ENCODE measurements at places on chromosomes 2 and 18.

DNA sequence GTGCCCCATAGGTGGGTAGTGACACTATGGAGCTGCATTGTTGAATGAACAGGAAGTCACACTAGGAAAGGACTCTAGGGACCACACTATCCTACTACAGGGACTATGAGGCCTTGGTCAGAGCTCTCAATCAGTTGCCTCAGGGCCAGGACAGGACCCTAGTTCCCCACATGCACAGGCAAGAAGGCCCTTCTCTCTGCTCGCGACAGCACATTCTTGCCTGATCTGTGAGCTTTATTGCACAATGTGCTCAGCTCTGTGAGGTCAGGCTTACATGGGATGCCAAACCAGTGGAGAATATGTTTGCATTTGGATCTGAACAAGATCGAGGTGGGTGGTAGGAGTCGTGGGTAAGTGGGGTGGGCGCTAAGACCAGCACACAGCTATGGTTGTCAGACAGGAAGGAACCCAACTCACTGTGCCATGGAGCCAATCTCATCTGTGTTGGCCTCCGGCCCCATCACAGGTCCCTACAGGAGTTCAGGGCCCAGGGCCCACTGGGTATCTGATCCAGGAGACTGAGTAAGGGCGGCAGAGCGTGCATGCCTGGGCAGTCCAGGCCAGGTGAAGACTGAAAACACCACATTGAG, 8.0 kb downstream of the PCARE start:
- no peak for DNase-seq

DNA sequence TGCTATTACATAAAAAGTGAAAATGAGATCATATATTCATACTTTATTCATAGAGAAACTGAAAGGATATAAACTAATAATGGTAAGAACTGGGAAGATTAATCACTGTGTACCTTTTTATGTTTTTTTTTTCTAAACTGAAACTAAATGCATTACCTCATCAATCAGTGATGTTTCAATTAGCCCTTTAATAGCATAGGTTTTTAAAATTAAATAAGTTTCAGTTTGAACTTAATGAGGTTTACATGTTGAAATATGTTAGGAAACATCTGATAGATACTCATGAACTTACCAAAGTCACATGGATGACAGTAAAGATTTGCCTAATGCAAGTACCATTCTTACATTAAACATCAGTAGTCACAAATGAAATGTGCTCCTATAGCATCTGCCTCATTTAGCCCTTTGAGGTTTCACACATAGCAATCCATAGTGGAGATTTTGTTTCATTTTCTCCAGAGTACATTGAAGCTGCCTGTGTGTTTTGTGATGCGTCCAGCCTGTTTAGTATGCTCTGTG, 8.9 kb downstream of the MAPRE2 start:
- no peak for DNase-seq

GRCh38 chr2:152167065-152167464, 8.5 kb downstream of the STAM2 start:
- no peak for DNase-seq

DNA sequence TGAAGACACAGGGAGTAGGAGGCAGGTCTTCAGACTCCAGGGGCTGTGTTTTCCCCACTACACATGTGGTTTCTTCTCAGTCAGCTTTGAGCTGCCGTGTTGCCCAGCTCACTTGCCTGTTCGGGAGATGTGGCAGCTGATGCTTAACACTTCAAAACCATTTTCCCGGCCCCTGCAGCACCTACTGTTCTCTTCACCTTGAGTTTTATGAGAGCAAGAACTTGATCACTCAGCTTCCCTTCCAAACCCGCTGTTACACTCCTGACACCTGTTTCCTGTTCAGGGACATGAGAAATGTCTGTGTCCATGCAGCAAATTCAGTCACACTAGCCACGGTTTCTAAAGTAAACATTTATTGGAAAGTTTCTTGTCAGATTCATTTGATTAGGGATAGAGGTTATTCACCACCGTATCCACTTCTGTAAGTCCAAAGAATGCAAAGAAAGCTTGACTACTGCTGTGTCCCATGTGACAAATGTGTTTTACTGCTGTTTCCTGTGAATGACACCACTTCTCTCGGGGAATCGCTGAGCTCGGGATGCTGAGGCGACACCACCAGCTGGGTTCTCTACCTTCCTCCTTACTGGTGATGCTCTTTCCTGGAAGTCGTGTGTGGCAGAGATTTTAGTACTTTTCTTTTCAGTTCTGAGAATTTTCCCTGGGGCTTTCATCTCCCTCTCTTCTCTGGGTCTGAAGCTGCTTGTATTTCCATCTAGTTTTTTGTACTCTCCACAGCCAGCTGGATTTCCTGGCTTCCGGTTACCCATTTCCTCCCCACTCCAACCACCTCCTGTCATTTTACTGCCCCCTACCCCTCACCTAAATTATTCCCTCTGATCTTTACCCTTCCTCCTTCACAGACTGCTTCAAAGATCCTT, 91.7 kb downstream of the KLF7 start:
- peak; percentile 36 for DNase-seq

DNA sequence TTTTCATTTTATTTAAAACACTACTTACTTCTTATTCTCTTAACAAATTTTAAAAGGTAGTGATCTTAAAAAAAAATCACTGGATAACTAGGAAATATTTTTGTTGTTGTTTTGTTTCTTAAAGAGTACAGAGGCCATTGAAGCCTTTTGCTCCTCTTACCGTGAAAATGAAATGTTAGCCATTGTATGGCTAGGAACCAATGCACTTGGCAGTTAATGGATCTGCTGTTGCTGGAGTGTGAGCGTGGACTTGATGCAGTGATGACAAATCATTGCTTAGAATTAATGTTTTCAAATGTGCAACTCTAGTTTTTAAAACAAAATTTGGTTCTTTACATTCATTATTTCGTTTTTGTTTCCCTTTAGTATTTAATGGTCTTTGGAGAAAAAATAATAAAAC, 162.3 kb downstream of the HAUS1 start:
- DNase-seq: no peak

DNA sequence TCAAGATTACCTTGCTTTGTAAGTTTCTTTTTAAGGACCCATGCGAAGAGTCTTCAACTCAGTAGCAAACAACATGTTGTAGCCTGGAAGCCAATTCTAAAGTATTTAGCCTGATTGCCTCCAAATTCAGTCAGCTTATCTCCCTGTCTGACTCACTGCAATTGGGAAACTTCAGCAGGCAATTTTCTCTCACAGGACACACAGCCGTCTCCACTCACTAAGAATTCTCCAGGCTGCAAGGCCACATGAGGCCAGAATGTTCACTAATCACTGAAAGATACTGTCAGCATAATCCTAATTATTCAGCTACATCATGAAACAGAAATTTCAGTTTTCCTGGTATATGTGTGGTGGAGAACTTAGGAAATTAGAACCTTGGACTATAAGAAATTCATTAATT, 78.1 kb upstream of the PDE1A start:
- DNase-seq: no peak

- no peak for DNase-seq
Measured at GRCh38 chr2:120678926-120679325, 56.7 kb upstream of the GLI2 start.

GRCh38 chr18:50009773-50010335, 185.1 kb downstream of the MYO5B start:
- peak; percentile 50 for DNase-seq

- no peak for DNase-seq
Measured at GRCh38 chr18:49768051-49768391, 45.3 kb downstream of the ACAA2 start.

DNA sequence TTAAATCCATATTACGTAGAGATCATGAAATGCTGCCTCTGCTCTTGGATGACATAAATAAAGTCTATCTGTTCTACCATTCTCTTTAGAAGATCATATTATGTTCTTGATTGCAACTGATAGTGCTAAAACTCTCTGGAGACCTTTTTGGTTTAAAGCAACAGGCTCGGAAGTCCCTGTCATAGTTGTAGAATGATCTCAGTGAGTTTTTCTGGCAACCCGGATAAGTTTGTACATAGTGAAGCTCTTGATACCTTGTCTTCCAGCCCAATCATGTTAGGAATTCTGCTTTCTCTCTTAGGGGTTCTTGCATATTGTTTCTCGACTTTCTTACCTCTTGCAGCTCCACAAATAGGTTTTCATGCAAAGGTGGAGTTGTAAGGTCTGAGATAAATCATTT, 156.1 kb downstream of the TTC27 start:
- DNase-seq: no peak

- no peak for DNase-seq
Measured at GRCh38 chr2:160132761-160133160, 67.3 kb downstream of the ITGB6 start.

DNA sequence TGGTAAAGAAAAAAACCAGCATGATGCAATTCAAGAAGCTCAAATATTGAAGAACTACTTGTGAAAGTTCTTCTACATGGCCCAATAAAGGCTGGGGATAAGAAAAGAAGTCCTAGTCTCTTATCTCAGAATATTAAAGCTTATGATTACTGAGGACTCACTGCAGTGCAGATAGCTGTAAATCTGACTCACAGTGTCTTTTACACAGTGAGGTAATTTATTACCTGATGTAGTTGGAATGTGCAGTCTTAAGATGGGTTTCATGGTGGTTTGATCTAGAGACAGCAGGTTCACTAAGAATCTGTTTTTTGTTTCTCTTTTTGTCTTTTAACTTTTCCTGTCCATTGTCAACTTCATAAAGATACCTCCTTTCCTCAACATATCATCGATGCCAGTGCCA, 484.0 kb upstream of the MAP2 start:
- DNase-seq: no peak

GRCh38 chr2:41903474-41904135, 144.2 kb upstream of the PKDCC start:
- DNase-seq: no peak

- DNase-seq: no peak
Measured at GRCh38 chr2:164542581-164543021, 78.7 kb downstream of the GRB14 start.

DNA sequence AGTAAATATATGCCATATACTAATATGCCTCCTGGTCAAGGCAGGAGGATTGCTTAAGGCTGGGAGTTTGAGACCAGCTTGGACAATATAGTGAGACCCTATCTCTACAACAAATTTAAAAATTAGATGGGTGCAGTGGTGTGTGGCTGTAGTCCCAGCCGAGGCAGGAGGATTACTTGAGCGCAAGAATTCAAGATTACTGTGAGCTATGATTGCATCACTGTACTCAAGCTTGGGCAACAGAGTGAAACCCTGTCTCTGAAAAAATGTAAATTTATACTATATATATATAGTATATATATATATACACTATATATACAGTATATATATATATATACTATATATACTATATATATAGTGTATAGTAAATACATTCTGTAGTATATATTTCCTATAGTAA, 30.0 kb upstream of the NPC1 start:
- DNase-seq: no peak

GRCh38 chr2:133854603-133855200, 286.4 kb upstream of the NCKAP5 start:
- DNase-seq: no peak

DNA sequence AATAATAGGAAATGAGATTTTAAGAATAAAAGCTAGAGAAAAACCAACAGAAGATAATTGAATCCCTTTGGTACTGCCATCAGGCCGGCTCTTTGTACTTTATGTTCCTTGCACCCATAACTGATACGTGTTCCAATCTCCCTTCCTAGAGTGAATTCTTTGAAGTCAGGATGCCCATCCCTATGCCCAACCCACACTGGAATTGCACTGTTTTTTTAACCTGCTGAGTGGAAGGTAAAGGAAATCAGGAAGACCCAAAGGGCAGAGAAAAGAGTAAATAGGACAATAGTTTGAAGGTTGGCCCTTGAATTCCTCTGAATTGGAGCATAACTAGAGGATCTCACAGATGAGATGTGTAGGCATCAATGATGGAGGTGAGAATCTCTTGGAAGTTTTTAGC, 4.4 kb upstream of the ATG16L1 start:
- DNase-seq: no peak

- DNase-seq: no peak
Measured at GRCh38 chr2:74937221-74937880, 21.1 kb upstream of the POLE4 start.

GRCh38 chr2:168217920-168218319, 29.5 kb downstream of the STK39 start:
- no peak for DNase-seq

- DNase-seq: peak; percentile 39
Measured at GRCh38 chr2:42810971-42811811, 18.8 kb upstream of the HAAO start.

GRCh38 chr2:235859651-235860050, 308.5 kb downstream of the GBX2 start:
- no peak for DNase-seq

DNA sequence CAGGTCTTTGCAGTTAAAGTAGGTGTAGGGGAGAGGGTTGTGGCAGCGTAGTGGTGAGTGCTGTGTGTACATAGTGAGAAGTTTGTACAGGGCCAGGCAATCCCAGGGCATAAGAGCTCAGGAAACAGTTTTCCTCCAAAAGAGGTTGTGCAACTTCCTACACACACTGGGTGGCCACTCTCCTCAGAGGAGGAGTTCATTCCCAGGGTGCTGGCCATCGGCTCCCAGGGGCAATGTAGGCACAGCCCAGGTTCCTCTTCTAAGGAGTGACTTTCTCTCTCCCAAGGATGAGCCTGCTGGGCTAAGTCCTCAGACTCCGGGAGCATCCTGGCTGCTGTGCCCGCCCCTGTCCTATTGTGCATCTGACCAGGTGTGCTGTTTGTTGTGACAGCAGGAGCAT, 3.0 kb downstream of the ACOXL start:
- no peak for DNase-seq

- DNase-seq: no peak
Measured at GRCh38 chr2:9378433-9379390, 44.6 kb downstream of the ITGB1BP1 start.

DNA sequence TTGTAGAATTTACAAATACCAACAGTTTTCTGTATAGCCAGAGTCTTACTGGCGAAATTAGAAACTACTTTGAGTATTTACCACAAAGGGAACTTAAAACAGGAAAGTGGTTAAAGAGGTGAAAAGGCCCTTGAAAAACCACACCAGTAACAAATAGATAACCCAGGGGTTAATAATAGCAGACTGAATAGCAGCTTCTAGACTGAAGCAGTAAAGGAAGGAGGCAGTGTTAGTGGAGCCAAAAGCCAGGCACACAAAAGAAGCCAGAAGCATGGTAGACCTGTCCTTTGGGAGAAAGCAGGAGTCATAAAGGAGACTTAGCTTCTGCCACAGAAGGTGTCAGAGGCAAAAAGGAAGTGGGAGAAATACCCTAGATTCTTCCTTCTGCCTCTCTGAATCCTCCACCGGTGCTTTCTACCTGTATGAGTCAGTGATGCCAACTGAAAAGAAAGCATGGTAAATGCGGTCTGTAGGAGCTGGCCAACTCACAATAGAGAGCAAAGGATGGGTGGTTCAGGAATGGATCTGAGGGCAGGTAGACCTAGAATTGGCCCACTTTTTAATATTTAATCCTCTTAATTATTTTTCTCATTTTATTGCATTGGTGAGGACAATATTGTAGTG, 97.3 kb downstream of the ARL6IP6 start:
- DNase-seq: no peak
